Kidney capillary endothelial cell (primary cell): ENCODE measurements at places on chromosomes 11 and 22.

DNA sequence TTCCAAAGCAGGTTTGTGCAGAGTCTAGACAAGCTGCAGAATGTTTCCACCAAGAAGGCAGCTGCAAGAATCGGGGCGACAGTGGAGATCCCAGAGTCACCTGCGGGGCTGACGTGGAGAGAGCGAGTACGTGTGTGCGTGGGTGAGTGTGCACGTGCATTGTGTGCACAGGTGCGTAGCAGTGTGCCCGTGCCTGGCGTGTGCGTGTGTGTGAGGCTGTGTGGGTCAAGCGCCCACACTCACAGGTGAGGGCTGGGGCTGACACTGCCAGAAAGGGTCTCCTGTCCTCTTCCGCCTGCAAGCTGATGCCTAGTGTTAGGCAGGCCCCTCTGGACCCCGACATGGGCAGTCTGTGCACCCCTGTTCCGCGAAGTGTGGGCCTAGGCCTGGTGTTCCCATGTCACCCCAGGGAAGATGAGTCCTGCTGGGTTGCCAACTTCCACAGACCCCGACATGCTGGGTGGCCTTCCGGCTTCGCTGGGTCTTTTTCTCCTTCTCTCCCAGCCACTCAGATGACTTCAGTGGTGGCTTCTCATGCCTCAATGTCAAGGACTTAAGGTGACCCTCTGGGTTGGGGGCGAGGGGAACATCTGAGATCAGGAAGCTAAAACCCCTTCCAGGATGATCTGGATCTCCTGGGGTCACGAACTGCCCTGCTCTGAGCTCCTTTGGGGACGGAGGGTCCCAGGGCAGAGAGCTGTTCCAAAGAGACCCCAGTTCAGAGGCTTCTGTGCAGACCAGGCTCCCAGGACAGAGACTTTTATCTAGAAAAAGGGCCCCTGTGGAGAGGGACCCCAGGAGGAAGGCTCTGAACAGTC is 10.4 kb upstream of the SYT8 start:
- no peak for DNase-seq

DNA sequence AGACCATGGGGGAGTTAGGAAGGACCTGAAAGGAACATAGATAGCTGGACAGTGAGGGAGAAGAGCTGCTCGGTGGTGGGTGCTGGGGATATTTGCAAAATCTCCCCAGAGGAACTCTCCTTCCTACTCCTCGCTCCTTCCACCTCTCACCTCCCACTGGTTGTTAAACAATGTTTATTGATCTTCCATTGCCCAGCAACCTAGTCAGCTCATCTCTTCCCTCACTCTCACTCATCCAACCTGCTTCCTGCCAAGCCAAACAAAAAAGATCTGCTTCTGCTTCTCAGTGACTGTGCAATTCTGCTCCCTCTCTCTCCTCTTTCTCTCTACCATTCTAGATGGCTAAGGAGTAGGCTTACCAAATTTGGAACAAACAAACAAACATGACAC is 115.0 kb downstream of the SLC1A2 start:
- DNase-seq: no peak

DNA sequence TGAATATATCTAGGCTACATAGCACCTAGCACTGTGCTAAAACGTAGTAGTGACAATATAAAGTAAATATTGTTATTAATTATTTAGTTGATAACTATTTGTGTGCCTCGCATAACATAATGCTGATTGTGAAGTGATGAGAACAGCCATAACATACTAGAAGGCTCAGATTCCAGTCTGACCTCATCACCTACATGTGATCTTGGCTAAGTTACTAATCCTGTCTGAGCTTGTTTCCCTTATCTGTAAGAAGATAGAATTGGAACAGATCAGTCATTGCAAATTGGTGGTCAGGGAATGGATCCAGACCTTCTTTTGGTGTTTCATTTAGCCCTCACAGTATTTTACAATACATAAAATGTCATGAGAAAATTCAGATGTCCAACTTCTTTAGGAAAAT is 103.4 kb upstream of the SEZ6L start:
- DNase-seq: no peak

DNA sequence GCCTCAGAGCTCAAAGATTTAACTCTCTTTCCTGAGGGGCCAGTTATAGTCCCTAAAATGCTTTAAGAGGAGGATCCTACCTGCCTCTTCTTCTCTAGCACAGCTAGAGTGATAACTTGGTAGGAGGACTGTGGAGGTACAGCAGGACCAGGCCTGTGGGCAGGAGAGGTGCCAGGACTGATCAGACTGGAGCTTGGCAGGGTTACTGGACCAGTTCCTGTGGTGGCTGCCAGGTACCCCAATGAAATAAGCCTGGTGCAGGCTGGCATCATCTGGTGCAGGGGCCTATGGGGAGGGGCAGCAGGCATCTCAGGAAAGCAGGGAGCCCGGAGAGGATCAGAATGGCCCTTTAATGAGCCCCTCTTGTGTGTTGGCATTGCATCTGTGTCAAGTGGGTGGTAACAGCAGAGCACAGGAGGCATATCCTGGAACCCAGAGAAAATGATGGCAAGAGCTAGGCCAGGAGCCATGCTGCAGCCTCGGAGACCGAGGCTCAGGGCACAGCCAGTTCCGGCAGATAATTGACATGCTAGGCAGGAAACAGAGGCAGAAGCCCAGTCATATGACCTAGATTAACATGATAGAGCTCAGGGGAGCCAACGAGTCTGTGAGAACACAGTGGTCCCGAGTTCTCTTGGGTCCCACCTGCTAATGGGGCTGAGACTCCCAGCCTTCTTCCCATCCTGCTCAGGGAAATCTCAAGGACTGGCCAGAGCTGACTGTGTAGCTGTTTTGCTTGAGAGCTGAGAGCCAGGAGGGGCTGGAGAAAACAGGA is 187.5 kb upstream of the ZBED5 start:
- DNase-seq: no peak
